GM18507 (cell line): ENCODE measurements at places on chromosomes 6 and 20.

- DNase-seq = no peak
Measured at GRCh38 chr6:107272246-107272645, 156.9 kb upstream of the BEND3 start.

DNA sequence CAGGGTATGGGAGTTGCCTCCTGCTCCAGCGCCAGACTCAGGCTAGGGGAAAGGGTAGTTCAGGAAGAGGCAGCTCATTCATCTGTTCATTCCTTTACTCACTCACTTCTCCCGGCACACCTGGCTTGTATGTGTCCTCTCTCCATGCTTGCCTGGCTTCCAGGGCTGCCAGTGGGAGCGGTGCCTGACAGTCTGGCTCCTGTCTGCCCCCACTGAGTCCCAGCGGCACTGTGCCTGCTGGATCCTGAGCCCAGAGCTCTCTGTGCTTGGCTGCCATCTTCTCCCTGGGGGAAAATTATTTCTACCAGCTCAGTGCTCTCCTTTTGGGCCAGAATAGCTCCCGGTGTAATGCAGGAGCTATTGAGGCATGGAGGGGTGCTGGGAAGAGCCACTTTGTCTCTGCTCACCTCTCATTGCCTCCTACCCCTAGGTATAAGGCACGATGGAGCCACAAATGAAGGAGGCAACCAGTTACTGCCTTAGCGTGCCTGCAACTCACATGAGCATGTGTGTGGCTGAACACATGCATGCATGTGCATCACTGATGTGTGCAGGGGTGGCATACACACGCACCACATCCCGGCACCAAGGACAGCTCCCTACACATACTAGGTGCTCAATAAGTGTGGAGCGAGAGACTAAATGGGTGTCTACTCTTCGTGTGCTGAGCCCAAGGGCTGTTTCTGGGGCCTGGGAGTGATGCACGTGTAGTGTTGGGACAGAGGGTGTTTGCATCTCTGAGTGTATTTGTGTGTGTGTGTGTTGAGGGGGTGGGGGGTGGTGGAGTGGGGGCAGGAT is 46.6 kb downstream of the CDH22 start:
- no peak for DNase-seq

GRCh38 chr20:25525867-25526266 is 59.5 kb downstream of the NINL start:
- DNase-seq = no peak

- no peak for DNase-seq
Measured at GRCh38 chr6:132020138-132020581, 69.0 kb upstream of the CCN2 start.

- DNase-seq = no peak
Measured at GRCh38 chr6:125245109-125245508, 56.7 kb downstream of the HDDC2 start.

- DNase-seq = no peak
Measured at GRCh38 chr6:159461266-159461665, 231.8 kb downstream of the SOD2 start.

- no peak for DNase-seq
Measured at GRCh38 chr20:62395311-62396242, 8.7 kb downstream of the RPS21 start.
